Coronary artery (tissue), 2 donors: ENCODE measurements at places on chromosomes 16 and 17.

GRCh38 chr17:13931111-13931526 is 138.2 kb upstream of the COX10 start:
- no peak for DNase-seq

DNA sequence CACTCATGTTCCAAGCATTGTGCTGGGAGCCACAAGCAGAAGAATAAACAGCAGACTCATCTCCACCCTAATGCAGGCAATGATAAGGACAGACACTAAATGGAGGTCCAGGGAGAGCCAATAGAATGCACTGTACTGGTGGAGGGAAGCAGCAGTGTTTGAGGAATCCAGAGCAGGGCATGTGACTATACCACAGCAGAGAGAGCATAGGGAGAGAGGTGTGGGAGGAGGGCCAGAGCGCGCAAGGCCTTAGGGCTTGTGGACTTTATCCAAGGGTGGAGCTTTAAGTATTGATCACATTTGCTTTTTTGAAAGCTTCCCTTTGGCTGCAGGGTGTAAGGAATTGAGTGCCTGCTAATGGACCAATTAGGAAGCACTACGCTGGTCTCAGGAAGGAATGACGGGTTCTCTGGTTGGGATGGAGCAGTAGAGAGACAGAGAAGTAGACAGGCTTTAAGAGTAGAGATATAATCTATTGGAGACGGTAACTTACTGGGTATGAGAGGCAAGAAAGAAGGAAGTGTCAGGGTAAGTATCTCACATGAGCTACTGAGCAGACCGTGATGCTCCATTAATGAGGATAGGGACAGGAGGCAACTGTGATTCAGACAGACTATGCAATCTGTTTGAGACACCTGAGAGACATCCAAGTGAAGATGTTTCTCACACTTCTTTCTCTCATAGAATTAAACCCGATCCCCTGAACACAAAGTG is 82.2 kb downstream of the MYO1D start:
- DNase-seq: no peak

DNA sequence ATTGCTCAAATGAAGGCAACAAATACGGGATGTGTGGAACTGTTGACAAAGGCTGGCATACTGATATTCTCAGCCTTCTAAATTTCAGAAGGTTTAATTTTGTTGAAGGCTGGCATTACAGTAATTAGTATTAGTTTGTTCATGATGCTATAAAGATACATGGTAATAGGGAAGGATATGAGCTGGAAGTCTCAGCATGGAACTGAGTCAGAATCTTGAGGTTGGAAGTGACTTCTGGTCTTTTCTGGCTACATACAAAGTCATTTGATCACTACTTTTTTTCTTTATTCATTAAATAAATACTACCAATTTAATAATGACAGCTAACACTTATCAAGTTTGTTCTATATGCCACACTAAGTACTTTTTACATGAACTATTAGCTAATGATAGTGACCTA is 22.6 kb downstream of the RABEP1 start:
- DNase-seq: no peak

DNA sequence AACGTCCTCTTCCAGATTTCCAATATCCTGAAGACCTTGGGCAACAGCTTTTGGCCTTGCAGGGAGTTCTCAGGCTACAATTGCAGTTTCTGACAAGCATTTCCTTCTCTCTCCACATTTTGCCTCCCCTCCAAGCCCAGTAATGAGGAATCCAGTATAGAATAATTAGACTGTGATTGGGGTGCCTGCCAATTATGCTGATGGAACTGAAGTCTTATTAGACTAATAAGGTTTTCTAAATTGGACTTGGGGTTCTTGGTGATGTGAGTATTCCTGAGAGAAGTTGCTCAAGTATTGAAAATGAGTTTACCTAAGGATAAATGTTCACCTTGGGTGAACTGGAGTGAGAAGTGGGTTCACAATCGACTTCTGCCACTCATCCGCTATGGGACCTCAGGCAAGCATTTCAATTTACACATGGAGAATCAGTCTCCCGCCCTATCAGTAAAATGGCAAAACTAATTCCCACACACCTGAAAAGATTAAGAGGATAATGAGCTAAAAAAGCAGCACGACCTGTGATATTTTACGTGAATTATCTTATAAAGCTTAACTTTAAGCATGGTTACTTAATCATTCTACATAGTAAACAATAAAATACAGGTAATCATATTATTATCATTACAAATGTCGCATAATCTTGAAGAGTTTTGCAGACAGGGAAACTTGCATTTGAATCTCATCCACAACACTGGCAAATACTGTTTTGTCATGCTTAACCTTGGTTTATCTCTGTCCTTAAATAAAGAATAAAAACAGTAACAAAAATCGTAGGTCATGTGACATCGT is 628.0 kb downstream of the TMEM114 start:
- no peak for DNase-seq

DNA sequence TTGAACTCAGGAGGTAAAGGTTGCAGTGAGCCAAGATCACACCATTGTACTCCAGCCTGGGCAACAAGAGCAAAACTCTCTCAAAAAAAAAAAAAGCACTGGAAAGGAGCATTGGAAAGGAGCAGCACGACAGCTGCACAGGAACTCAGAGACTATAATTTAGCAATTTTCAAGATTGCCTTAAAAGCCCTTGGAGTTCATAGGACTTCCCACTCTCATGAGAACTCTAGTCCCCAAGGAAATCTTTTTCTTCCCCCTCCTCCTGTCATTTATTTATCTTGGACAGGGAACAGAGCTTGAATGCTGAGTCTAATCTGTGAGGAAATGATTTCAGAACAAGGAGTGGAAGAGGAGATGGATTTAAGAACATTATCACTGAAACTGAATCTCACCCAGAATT is 69.0 kb downstream of the PLXDC1 start:
- no peak for DNase-seq

DNA sequence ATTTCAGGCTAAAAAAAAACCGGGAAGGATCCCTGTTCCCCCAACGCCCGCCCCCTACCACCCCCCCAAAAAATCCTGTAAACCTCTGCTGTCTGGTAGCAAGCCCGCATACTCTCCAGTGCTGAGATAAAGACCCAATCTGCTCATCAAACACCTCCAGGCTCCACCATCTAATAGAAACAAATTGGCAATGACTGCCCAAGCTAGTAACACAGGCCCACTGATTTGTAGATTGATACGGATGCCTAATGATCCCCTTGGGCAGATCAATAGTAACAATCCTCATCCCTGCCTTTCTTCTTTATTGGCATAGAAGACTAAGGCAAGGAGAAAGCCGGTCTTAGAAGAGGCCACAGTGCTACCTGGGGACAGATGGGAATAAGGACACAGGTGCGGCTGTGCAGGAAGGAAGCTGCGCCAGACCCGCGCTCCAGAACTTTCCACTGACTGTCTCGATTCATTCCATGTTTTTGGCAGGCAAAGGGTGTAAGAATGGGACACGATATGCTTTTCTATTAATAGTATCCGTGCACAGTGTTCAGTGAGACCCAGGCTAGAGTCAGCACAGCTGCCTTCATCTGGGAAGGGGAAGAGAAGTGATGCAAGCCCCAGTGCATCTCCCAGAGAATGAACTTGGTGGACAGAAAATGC is 407.6 kb upstream of the PSMD7 start:
- DNase-seq: no peak

- no peak for DNase-seq
Measured at GRCh38 chr17:39186481-39187002, 10.9 kb downstream of the CACNB1 start.

DNA sequence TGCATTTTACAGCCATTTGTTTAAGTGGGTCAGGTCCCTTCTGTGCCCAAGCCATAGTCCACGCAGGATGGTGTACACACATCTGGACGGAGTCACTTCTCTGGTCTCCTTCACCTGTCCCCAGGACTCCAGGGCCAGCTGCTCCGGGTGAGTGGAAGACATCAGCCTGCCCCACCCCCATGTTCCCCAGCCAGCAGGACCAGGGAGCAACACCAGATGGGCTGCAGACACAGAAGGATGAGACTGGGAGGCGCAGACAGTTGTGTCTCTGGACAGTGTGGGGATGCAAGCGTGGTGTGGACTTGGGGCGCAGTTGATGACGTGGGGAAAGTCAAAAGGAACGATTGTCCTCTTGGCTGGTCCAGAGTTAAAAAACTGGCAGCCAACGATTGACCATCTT is 24.6 kb upstream of the WFDC1 start:
- no peak for DNase-seq

- DNase-seq: no peak
Measured at GRCh38 chr16:23595246-23595950, 718 bp downstream of the NDUFAB1 start.

DNA sequence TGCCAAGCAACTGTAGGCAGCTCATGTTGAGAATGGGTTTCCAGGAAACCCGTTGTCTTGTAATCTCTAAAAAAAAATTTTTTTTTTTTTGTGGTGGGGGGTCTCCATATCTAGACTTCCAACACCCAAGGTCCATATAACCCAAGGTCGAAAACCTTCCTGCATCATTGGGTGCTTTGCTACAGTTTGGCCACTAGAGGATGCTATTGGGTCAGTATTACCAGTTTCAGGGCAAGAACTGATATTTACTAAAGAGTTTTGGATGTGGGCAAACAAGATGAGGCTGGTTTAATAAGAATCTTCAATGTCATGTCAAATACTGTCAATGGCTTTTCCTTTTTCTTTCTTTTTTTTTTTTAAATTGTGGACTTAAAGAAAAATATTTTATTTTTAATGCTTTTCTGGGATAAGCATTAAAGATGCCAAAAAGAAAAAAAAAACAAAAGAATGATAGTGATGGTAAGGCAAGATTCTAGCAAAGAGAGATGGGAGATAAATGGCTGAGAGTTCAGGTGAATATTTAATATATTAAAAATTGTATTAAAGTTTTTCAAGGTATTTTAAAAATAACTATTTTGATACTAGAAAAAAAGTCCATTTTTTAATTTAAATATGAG is 62.2 kb downstream of the DHRS7C start:
- DNase-seq: no peak

GRCh38 chr17:80781211-80781610 is 210.4 kb upstream of the CHMP6 start:
- DNase-seq: no peak

GRCh38 chr16:87855852-87856715 is 13.2 kb downstream of the SLC7A5 start:
- DNase-seq: no peak

DNA sequence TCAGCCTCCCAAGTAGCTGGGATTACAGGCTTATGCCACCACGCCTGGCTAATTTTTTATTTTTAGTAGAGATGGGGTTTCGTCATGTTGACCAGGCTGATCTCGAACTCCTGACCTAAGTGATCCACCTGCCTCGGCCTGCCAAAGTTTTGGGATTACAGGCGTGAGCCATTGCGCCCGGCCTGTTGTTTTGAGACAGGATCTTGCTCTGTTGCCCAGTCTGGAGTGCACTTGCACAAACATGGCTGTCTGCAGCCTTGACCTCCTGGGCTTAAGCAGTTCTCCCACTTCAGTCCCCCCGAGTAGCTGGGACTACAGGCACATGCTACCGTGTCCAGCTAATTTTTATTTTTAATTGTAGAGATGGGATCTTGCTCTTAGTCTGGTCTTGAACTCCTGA is 8.9 kb downstream of the IST1 start:
- DNase-seq: no peak

DNA sequence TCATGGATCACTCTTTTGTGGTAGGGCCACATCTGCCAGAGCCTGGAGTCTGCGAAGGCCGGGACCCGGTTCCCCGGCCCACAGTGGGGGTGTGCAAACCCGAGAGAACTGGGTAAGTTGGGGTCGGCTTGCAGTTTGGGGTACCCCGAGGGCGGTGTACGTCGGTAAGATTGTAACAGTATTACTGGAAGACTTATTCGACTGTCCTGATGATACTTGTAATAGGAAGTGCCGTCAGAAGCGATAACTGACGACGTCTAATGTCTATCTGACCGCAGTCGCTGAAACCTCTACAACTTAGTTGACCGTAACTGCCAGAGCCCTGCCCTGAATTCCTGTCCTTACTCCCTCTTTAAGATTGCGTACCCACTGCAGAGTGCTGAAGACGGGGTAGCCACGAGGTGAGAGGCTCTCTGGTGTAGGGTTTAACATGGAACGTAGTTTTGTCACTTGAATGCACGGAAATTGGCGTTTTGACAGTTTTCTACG is 24.0 kb downstream of the TRPV2 start:
- DNase-seq: no peak

GRCh38 chr17:10673312-10673711 is 16.2 kb upstream of the MYH3 start:
- DNase-seq: no peak

GRCh38 chr17:17359271-17359670 is 56.1 kb downstream of the NT5M start:
- DNase-seq: peak; percentile 46

GRCh38 chr17:5705876-5706576 is 121.7 kb upstream of the NLRP1 start:
- DNase-seq: peak; percentile 56

- no peak for DNase-seq
Measured at GRCh38 chr16:89175280-89176146, 4.0 kb downstream of the CDH15 start.

GRCh38 chr17:57935833-57936807 is 19.1 kb downstream of the CUEDC1 start:
- DNase-seq: no peak

DNA sequence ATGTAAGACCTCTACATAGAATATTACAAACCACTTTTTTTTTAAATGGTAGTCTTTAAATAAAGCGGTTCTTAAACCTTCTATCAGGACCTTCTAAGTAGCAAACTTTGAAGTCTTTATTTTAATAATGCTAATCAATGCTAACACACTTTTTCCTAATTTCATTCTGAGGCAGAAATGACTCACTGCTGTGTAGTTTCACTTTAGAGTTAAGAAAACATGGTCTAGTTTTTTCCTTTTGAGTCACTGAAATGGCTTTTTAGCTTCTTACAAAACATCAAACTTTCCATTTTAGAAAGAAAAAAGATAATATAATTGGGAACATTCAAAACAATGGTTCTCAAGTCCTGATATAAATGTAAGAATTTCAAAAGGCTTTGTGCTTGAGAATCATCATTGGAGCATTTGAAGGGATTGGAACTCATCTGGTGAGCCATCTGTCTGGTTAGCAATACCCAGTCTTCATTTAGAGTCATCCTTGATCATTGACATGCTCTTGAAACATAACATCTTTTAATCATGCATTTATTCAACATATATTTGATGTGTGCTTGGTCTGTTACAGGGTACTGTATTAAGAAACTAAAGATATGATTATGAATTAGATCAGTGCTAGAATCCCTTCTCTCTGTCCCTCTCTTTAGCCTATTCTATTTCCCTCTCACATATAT is 258.3 kb upstream of the MON1B start:
- no peak for DNase-seq

DNA sequence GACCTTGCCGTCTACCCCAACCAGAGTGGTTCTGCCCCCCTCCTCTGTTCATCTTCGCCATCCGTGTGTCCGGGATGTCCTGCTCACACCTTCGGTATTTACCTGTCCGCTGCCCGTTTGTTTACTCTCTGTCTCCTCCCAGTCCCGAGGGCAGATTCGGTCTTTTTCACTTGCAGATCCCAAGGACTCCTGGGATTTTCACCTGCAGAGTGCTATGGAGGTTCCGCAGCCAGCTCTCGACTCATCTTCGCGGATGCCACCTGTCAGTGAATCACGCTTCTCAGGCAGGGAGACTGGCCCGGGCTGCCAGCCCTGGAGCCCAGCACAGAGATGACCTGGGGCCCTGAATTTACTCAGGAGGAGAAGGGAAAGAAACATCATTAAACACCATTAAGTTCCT is 8.1 kb downstream of the CRISPLD2 start:
- no peak for DNase-seq
